ENCODE measurements at places on chromosomes 11 and 22. TPM values are rescaled to one million over a fixed set of nuclear protein-coding genes. Genes with fewer than 3 reads are reported as not detected.

GRCh38 chr11:46389450-46390330 lies 1.9 kb downstream of the CHRM4 start:
- H3K27me3 ChIP-seq = peaks cover 33% of the 10 kb centered on the region
- no peaks in the 10 kb centered on the region for H3K36me3 ChIP-seq
- H3K4me1 ChIP-seq = peaks cover 39% of the 10 kb centered on the region
- peak overlapping the region; percentile 40 for H3K4me3 ChIP-seq
- DNase-seq = peak; percentile 81
- H3K27ac ChIP-seq = no peak overlapping the region

DNA sequence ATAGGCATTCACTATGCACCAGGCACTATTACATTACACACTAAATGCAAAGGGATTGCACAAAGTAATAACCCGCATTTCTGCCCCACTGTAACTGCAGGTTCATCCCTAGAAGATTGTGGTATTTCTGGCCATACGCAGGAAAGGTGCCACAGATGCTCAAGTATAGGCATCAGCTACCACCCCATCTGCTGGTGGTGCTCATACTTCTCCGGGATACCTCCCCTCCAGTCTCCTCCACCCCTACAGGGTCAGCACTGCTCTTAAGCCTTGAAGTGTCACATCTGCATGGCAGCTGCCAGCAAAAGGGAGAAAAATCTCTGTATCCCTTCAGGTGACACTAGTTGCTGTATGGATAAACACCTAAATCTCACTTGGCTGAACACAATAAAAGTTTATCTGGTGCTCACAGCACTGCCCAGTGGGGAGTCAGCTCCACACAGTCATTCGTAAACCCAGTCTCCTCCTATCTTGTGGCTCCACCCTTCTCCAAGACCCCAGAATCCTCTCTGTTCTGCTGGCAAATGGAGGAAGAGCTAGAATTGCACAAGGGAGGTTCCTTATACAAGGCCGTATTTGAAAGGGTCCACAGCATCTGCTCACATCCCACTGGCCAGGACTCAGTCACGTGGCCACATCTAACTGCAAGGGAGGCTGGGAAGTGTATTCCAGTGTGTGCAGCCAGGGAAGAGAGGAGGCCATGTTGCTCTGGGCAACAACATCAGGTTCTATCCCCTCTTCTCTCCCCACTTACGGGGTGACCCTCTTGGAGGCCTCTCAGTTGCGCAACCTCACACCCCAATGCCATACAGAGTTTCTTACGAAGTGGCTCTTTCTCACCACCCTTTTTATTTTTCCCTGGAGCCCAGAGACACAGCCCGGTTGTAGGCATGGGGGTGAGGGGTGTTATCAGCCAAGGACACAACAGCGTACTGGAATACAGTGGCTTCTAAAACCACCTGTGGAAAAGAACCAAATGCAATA lies 114.7 kb downstream of the BUD13 start:
- H3K4me1 ChIP-seq = no peaks in the 10 kb centered on the region
- H3K27me3 ChIP-seq = no peaks in the 10 kb centered on the region
- H3K36me3 ChIP-seq = no peaks in the 10 kb centered on the region
- H3K27ac ChIP-seq = no peak overlapping the region
- no peak overlapping the region for H3K4me3 ChIP-seq
- no peak for DNase-seq

- H3K27me3 ChIP-seq = no peaks in the 10 kb centered on the region
- H3K36me3 ChIP-seq = no peaks in the 10 kb centered on the region
- H3K27ac ChIP-seq = no peak overlapping the region
- peaks cover 1% of the 10 kb centered on the region for H3K4me1 ChIP-seq
Observed at GRCh38 chr11:120181376-120181975, 29.4 kb upstream of the OAF start.

DNA sequence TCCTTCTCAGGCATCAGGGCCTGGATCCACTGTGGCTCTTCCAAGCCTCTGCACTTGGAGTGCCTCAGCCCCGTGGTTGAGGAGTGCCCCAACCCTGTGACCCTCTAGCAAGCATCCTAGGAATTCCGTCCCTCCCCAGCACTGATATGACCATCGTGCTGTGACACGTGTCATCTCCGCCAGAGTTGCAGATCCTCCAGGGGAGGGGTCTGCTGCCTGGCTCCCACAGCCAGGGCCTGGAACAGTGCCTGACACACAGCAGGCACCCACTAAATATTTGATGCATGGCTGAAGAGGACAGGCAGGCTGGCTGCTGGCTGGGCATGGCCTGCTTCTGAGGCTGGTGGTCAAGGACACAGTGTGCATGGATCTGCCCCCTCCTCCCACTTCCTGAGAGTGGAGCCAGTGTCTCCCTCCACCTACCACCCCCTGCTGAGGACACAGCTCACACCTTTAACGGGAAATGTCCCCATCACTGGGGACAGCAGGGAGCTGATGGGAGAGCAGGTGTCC lies 1.7 kb upstream of the CD81 start:
- H3K27me3 ChIP-seq = no peaks in the 10 kb centered on the region
- no peak overlapping the region for H3K4me3 ChIP-seq
- no peak for DNase-seq
- H3K4me1 ChIP-seq = peaks cover 20% of the 10 kb centered on the region

DNA sequence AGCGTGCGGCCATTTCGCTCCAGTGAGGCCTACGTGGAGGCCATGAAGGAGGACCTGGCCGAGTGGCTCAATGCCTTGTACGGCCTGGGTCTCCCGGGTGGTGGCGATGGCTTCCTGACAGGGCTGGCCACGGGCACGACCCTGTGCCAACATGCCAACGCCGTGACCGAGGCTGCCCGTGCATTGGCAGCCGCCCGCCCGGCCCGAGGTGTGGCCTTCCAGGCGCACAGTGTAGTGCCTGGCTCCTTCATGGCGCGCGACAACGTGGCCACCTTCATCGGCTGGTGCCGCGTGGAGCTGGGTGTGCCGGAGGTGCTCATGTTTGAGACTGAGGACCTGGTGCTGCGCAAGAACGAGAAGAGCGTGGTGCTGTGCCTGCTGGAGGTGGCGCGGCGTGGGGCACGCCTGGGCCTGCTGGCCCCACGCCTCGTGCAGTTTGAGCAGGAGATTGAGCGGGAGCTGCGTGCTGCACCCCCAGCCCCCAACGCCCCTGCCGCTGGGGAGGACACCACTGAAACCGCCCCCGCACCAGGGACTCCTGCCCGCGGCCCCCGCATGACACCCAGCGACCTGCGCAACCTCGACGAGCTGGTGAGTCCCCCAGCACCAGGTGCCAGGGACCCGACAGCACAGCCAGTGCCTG lies 1.8 kb downstream of the GAS2L1 start:
- peaks cover 30% of the 10 kb centered on the region for H3K4me1 ChIP-seq
- no peak for DNase-seq
- peaks cover 21% of the 10 kb centered on the region for H3K36me3 ChIP-seq
- peaks cover 3% of the 10 kb centered on the region for H3K27me3 ChIP-seq
- no peak overlapping the region for H3K27ac ChIP-seq

The SCGB2A2 gene
- not detected for total RNA-seq

The MAJIN gene
- total RNA-seq = not detected

The SLC22A8 gene
- total RNA-seq = not detected

GRCh38 chr11:101717619-101718018 lies 133.8 kb upstream of the TRPC6 start:
- H3K27ac ChIP-seq = no peak overlapping the region
- H3K4me3 ChIP-seq = no peak overlapping the region
- H3K27me3 ChIP-seq = no peaks in the 10 kb centered on the region
- H3K36me3 ChIP-seq = no peaks in the 10 kb centered on the region
- H3K4me1 ChIP-seq = no peaks in the 10 kb centered on the region
- no peak for DNase-seq

The RBMXL2 gene
- total RNA-seq = not detected

DNA sequence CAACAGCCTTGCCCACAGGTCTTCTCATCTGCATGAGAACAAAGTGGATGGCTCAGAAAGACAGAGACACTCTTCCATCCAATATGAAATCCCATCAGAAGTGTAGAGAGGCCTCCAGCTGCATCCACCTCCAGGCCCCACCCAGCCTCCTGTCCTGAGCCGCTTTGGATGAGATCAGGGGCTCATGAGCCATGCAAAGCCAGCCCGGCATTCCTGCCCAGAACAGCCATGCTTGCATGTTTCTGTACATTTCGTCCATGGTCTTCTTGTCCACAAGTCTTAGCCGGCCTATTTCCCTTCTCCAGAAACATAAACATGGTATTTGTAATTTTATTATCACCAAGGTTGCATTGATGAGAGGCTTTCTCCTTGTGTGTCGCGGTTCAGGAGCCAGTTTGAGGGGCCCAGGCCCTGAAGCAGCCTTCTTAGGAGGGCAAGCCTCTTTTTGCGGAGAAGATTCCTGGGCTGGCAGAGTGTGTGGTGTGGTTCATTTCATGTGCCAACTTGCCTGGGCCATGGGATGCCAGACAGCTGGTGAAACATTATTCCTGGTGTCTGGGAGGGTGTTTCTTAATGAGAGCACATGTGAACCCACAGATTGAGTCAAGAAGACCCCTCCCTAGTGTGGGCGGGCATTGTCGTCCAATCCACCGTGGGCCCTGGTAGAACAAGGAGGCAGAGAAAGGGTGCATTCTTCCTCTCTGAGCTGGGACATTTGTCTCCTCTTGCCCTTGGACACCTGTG lies 928.9 kb downstream of the TBC1D22A start:
- no peak for DNase-seq
- no peak overlapping the region for H3K27ac ChIP-seq
- no peak overlapping the region for H3K4me3 ChIP-seq
- no peaks in the 10 kb centered on the region for H3K4me1 ChIP-seq

The SLC22A25 gene
- total RNA-seq = not detected

GRCh38 chr11:128765571-128766549 lies 72.0 kb downstream of the FLI1 start:
- no peak overlapping the region for H3K27ac ChIP-seq
- no peak for DNase-seq
- no peak overlapping the region for H3K4me3 ChIP-seq
- no peaks in the 10 kb centered on the region for H3K27me3 ChIP-seq

DNA sequence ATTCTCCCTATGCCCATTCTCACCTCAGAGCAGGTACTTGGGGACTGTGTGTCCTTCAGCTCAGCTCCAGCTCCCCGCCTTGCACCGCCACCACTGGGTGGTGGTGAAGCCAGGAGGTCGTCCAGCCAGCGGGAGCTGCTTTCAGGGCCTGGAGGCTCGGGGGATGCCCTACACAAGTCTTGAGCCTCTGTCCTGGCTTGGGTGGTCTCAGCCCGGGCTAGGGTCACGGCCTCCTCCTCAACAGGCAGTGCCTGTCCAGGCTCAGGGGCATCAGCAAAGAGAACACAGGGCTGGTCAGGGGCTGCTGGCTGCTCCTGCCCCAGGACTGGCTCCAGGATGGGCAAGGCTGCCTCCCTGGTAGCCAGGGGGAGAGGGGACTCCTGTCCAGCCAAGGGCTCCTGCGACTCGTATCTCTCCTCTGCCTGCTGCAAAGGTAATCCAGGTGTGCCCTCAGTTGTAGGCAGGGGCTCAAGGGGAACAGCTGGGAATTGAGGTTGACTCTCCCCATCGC lies 12.2 kb downstream of the TNKS1BP1 start:
- peaks cover 40% of the 10 kb centered on the region for H3K4me1 ChIP-seq
- H3K4me3 ChIP-seq = no peak overlapping the region
- no peak overlapping the region for H3K27ac ChIP-seq
- DNase-seq = no peak

Data from SJSA1 (cell line).